NCI-H460 (cell line): ENCODE measurements at places on chromosomes 13 and 19. TPM values are rescaled to one million over a fixed set of nuclear protein-coding genes. Genes with fewer than 3 reads are reported as not detected.

Gene FGF21
- not detected in 2 replicates for total RNA-seq

Gene COX6B2
- total RNA-seq, result not detected in 2 replicates

Gene IZUMO4
- 1.4 and 1.6 TPM in 2 replicates for total RNA-seq

Gene TMEM272
- total RNA-seq, result not detected in 2 replicates

Gene RTBDN
- total RNA-seq, result not detected in 2 replicates

Gene HSD17B14
- total RNA-seq, result 1.6 and 2.0 TPM in 2 replicates

Gene ASF1B
- total RNA-seq, result 13.2 and 15.9 TPM in 2 replicates

Gene CHST8
- 0.12 and 0.26 TPM in 2 replicates for total RNA-seq

Gene RUBCNL
- 0.35 and 1.2 TPM in 2 replicates for total RNA-seq

Gene ZNF534
- not detected in 2 replicates for total RNA-seq

Gene CYP2F1
- total RNA-seq, result not detected in 2 replicates

Gene CATSPERD
- total RNA-seq, result not detected in 2 replicates

Gene DOCK6
- total RNA-seq, result 13.9 and 15.1 TPM in 2 replicates

Gene PVR
- 49.8 and 50.1 TPM in 2 replicates for total RNA-seq

Gene KIR2DL1
- total RNA-seq, result not detected in 2 replicates

Gene ZNF560
- not detected in 2 replicates for total RNA-seq

Gene DOCK9
- 11.5 and 12.6 TPM in 2 replicates for total RNA-seq

Gene IRGC
- not detected in 2 replicates for total RNA-seq

Gene CABP5
- not detected in 2 replicates for total RNA-seq

Gene ZNF431
- total RNA-seq, result 3.6 and 5.6 TPM in 2 replicates

Gene RYR1
- 0.12 and 1.1 TPM in 2 replicates for total RNA-seq

Gene IGFL3
- not detected in 2 replicates for total RNA-seq

Gene IL17D
- 0.63 and 0.92 TPM in 2 replicates for total RNA-seq

Gene PRTN3
- 0.50 and 1.4 TPM in 2 replicates for total RNA-seq

Gene TMED1
- total RNA-seq, result 14.2 and 17.0 TPM in 2 replicates

Gene STOML3
- not detected in 2 replicates for total RNA-seq
